Endothelial cell of umbilical vein (primary cell): ENCODE measurements at places on chromosomes 6 and 20.

DNA sequence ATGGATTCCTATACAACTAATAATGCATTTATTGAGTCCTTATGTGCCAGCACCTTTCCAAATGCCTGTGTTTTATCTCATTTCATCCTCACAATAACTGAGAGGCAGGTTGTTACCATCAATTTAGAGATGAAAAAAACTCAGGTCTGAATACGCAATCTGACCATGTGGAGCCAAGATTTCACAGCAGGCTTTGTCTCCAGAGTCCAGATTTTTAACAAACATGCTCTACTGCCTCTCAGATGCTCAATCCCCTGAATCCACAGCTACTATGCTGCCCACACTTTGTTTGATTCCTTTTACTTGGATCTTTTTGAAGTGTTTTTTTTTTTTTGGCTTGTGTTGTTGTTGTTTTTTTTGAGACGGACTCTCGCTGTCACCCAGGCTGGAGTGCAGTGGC lies 46.8 kb downstream of the B4GALT5 start:
- no peak for DNase-seq

GRCh38 chr6:14468647-14469321 lies 351.2 kb downstream of the CD83 start:
- DNase-seq: no peak

DNA sequence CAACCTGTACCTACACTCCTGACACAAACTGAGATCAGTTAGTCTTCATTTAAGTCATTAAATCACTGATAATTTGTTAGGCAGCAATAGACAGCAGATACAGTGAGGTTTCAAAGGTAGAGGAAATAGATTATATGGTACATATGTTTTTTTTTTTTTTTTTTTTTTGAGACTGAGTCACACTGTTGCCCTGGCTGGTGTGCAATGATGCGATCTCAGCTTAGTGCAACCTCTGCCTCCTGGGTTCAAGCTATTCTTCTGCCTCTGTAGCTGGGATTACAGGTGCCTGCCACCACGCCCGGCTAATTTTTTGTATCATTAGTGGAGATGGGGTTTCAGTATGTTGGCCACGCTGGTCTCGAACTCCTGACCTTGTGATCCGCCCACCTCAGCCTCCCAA lies 38.2 kb upstream of the KIF13A start:
- no peak for DNase-seq

DNA sequence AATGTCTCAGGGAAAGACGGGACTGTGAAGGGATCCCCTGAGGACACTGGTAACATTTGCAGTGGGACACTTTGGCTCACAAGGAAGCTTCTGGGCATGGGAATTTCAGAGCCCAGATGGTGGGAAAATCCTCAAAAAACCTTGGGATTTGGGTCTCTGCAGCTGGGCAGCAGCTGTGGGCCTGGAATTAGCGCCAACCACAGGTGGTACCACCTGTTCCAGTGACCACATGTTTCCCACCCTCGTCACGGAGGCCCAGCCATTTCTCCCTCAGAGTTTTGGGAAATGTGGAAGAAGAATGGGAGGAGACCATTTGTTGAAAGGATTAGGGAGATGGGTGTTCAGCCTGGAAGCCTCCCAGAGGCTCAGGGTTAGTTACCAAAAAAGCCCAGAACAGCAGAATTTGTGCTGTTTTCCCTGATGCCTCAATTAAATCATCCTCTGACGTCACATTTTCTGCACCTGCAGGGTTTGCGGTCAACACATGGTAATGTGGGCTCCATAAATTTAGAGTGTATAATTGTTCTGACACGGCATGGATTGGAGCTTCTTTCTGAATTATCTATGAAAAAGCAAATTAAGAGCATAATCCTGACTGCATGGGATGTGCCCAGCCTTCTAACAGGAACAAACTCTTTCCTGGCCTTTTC lies 34.4 kb downstream of the EDN3 start:
- DNase-seq: no peak

DNA sequence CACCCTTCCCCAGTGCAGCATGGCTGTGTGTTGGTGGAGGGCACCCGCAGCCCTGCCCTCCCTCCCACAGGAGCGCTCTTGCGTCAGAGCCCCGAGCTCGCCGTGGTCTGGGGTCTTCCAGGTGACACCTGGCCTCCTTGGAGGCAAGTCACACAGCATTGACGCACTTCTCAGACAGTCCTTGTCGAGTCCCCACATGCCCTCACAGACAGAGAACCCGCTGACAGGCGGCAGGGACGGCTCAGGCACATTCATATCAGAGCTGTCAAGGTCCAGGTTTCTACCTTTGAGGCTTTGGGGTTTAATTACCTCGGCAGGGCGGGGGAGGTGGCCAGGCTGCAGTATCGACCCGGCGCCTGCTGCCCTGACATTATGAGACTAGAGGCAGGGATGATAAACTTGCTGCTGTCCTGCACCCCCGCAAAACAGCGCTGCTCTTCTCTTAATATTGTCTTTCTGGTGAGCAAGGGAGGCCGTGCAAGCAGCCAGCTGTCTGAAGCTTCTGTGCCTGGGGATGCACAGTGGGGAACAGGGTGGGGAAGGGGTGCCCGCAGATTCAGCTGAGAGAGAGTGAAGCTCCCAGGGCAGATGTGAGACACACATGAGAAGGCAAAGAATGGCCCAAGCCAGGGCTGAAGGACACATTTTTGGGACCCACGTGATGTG lies 4.7 kb downstream of the NPEPL1 start:
- no peak for DNase-seq

GRCh38 chr6:44668976-44669934 lies 281.7 kb downstream of the CDC5L start:
- no peak for DNase-seq

DNA sequence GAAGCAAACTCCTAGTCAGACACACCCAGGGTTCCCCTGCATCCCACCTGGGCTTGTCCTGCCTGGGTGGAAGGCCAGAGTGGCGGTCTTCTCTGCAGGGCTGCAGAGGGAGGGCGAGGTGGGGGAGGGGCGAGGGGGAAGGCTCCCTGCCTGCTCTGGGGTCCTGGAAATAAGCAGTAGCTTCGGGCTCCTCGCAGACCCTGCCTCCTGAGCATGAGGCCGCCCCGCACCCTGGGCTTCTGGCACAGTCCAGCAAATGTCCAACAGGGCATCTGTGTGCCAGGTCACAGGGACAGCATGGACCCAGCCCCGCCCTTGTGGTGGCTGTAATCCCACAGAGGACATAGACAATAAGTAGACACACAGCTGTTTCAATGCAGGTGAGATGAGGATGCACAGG lies 193.8 kb downstream of the TAF4 start:
- no peak for DNase-seq

- no peak for DNase-seq
Observed at GRCh38 chr20:8364734-8365078, 232.6 kb downstream of the PLCB1 start.

DNA sequence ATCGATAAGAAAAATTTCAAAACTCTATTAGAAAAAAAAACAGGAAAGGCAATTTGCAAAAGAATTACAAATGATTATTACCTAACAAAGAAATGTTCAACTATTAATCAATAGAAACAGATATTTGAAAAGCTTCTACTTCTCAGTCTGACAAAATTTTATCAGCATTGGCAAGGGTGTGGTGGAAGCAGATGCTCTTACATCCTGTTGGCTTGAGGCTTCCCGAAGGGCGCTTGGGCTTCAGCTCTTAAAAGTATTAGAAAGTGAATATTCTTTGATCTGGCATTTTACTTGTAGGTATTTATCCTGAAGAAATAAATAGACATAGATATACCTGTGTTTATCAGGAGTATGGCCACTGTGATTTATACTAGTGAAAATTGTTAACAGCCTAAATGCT lies 38.7 kb downstream of the SLC35D3 start:
- no peak for DNase-seq

GRCh38 chr20:38435555-38435939 lies 419 bp upstream of the SNHG17 start:
- DNase-seq: no peak

GRCh38 chr6:44468835-44469234 lies 81.3 kb downstream of the CDC5L start:
- DNase-seq: no peak

- DNase-seq: no peak
Observed at GRCh38 chr6:145428706-145429105, 306.6 kb downstream of the EPM2A start.

GRCh38 chr6:89023591-89024441 lies 56.7 kb upstream of the PNRC1 start:
- DNase-seq: no peak

DNA sequence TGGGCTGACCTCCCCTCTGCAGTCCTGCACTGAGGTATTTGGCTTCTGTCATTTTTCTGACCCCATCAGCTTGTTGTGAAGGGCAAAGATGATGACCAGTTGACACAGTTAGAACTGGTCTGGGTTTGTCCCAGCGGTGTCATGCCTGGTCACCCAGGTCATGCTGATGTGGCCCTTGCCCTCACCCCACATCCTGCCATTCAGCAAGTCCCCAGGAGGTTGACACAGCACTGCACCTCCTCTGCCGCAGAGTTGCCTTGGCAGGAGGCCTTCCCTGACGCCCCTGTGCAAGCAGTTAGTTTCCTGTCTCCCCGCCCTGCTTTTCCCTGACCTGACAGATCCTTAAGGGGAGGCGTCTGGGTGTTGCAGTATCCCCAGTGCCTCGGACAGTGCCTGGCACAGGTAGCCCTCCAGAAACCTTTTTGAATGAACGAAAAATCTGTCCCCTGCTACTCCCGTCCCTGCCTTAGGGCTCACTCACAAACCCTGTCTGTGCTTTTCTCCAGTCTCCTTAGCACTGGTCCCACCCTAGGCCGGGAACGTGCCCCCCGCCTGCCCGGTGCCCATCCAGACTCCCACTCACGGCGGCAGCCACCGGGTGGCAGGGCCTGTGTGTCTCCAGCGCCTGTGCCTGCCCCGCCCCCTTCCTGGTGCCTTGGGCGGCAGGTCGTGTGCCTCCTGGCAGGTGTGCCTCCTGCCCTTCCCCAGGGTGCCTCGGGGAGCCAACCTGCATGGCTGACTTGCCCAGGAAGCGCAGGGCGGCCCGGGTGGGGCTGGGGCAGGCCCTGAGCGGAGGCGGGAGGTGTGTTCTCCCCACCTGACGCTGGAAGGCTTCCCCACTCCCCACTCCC lies 146.3 kb upstream of the RNF24 start:
- DNase-seq: no peak

DNA sequence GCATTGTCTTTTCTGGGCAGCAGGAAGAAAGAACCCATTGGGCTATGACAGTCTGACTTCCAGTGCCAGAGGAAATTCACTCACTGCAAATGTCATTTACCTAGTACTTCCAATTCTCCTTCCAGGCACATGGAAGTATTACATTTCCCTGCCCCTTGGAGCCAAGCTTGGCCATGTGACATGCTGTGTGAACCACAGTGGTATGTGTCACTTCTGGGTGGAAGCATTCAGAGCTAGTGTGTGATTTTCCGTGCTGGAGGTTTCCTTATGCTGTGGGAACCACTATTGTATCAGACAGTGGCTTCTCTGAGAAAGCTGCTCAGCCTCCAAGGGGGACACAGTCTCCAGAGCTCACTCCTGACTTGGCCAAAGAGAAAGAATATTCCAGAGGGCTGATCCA lies 387.6 kb downstream of the CDC5L start:
- no peak for DNase-seq

GRCh38 chr20:4815628-4816027 lies 93.9 kb downstream of the PRND start:
- DNase-seq: no peak

GRCh38 chr20:50562262-50562701 lies 52.1 kb downstream of the PTPN1 start:
- DNase-seq: no peak

DNA sequence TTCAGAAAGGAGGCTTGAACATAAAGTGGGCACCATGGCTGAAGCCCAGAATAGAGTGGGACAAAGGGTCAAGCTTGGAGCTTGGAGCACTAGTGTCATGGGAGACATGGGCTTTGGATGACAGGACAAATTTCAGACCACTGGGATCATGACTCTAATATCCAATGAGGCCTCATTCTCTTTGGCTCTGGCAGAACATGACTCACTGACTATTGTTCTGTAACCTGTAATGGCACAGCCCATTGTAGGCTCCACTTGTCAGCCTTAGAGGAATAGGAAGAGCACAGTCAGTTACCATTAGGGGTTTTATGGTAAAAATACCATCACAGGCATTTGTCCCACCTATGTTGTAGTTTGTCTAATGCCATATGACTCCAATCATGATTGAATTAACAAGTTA lies 34.0 kb upstream of the MMS22L start:
- no peak for DNase-seq
